ENCODE measurements at places on chromosomes 11 and 22. TPM values are rescaled to one million over a fixed set of nuclear protein-coding genes. Genes with fewer than 3 reads are reported as not detected.
A peak's percentile ranks its signal among the peaks of the same experiment; 100 is the strongest.

DNA sequence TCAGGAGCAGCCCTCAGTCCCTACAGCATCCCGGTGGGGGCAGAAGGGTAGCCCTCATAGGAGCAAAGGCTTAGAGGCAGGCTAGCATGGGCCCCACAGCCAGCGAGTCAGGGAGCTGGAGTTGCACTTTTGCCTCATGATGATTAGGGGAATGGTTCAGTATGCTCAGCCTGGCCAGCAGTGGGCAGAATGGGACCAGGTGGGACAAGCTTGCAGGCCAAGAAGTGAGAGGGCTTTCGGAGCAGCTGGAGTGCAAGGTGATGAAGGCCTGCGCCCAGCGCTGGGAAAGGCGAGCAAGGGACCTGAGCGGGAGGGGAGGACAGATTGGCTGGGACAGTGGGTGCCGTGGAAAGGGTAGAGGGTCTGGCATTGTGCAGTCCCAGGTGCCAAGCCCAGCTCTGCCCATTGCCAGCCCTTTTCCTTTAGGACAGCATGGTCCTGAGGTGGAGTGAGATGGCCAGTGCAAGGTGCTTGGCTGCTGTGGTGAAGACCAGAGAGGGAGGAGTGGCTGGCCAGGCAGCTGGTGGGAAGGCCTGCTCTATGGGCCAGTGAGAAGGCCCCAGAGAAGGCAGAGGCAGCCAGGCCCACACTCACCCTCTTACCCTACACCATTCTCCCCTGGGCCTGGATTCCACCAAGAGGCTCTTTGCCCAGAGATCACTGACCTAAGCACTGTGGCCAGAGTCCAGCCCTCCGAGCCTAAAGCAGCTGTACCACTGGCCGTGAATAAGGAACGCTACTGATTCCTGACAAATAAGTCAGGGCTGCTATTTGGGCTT, 47.9 kb upstream of the SUSD2 start:
- DNase-seq = no peak

DNA sequence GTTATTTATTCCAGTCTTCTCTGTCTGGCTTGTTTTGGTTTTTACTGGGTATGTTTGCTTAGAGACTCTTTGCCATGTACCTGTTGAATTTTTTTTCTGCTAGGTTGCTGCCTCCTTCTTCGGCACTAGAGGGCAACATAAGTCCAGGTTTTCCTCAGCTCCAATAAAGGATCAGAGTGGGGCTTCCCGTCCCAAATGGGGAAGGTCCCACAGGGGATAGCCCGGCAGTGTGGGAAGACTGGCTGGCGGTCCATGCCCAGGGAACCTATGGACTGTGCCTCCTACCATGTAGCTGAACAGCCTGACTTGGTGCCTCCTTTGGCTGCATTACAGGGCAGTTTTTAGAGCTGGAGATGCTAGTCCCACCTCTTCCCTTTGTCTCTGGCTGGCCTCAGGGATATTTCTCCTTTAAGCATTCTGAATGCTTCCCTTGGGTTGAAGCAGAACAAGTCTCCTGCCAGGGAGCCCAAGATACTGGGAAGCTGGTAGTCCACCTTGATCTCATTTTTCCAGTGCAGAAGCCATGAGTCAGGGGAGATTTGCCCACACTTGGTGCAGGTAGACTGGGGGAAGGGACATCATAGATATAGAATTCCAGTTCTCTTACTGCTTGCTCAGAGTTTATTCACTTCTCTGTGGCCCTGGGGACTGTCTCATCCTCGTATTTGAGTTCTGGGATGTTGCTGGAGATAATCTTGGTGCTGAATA, 60.2 kb downstream of the BRD1 start:
- DNase-seq = peak; percentile 48

DNA sequence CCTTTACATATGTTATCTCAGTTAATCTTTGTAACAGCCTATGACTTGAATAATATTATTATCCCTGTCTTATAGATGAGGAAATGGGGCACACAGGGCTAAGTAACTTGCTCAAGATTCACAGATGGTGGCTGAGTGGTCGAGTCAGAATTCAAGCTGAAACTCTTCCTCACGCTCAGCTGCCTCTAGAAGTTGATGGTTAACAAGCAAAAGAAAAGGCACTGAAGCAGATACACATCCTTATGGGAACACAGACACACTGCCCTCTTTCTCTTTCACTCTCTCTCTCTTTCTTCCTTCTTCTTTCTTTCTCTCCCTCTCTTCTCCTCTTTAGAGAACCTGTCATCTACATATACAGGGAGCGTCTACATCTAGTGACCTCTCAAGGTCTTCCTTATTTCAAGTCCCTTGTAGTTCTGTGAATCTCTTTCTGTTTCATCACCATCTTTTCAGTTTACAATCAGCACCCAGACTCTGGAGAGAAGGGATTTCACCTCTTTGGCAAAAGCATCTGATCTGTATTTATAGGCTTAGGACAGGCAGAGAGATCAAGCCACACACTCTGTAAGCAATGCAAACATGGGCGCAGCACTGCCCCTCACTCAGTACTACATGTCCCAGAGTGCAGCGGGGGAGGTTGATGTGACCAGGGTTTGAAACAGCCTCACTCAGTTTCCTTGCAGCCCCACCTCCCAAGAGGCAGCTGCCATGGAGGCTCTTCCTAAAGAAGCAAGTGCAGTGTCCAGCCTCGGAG, 75.7 kb downstream of the GRAMD1B start:
- no peak for DNase-seq

DNA sequence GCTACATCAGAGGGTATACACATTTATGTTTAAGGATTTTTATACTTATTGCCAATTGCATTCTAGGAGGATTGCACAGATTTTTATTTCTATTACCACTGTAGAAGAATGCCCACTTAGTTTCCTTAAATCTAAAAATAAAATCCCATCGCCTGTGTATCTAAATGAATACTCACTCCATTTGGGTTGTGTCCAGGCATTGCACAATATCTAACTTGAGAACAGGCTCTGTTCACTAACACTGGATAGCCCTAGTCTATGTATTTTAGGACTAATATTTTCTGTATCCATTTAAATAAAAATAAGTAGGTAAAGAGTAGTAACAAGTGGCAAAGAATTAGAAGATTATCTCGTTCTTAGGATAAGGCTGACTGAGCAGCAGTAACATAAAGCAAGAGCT, 4.1 kb downstream of the C11orf52 start:
- no peak for DNase-seq

DNA sequence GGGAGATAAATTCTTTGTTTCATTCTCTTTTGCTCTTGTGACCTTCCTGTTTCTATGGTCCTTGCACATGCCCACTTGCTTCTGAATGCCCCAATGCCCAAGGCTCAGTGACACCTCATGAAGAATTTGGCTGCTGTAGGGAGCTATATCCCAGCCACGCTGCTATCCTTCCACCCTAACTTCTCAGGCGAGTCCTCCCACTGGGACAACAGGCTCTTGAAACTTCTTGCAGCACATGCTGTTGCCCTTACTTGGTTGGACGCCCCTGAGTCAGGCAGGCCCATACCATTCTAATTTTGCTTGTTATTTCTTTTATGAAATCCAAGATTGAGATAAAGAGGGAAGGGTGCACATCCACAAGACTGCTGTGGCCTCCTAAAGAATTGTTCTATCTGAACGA, 57.6 kb upstream of the BLID start:
- DNase-seq = no peak

DNA sequence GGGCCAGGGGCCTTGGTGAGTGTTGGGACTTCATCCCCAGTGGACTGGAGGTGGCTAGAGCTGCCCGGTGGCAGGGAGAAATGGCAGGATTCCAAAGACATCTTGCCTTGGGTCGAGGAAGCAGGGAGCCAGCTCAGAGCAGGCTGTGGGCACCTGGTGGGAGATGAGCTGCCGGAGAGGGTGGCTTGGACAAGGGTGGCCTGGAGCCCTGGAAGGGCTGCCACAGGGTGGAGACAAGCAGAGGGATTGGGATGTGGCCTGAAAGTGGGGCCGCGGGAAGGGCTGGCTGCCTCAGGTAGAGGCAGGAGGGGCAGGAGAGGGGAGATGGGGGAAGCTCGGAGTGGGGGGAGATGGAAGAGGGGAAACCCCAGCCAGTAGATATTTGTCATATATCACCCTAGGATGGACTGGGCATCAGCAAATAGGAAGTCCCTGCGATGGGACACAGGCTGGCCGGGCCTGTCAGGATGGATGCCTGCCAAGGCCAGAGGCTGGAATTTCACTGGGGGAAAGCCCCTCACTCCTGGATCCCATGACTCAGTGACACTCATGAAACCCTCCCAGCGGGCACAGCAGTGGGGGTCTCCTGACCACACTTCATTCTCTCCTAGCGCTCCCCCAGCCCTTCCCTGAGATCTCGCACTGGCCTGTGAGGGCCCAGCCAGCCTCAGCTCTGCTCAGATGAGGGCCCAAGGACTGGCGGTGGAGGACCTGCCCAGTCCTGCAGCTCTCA, 72.0 kb upstream of the SHISAL1 start:
- DNase-seq = no peak

DNA sequence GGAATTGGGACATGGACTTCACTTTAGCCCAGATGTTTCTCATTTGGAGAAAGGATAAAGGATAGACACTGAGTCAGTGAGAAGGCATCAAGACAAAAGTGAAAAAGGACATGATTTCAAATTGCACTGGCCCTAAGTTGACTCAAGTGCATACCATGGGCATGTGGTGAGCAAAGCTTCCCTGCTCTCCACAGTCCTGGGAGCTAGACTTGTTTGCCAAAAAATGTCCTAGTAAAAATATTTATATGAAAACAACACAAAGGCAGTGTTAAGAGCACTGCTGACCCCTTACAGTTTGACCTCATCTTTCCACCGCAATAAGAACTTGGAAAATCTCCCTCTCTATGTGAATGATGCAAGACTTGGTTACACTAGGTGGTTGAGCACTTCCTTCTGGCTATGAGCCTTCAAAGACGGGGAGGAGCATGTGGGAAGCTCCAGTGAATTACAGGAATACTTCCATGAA, 46.5 kb upstream of the FIBIN start:
- no peak for DNase-seq

DNA sequence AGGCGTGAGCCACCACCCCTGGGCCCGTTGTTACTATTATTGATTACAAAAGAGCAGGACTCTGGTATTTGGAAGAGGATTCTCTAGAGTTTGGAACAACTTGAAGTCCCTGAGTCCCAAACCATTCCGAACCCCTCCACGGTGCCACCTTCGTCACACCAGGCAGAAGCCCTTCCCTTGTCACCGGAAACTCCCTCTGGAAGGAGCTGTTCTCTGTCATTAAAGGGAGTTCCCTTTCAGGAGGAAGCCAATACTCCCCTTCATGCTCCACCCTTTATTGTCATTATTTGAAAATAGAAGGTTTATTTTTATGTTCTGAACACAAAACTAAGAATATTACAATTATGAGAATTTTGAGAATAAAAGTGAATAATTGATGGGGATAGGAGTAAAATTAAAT, 5.1 kb upstream of the C11orf24 start:
- DNase-seq = peak; percentile 21

POU2AF3 gene
- 3.1 TPM for total RNA-seq

DNA sequence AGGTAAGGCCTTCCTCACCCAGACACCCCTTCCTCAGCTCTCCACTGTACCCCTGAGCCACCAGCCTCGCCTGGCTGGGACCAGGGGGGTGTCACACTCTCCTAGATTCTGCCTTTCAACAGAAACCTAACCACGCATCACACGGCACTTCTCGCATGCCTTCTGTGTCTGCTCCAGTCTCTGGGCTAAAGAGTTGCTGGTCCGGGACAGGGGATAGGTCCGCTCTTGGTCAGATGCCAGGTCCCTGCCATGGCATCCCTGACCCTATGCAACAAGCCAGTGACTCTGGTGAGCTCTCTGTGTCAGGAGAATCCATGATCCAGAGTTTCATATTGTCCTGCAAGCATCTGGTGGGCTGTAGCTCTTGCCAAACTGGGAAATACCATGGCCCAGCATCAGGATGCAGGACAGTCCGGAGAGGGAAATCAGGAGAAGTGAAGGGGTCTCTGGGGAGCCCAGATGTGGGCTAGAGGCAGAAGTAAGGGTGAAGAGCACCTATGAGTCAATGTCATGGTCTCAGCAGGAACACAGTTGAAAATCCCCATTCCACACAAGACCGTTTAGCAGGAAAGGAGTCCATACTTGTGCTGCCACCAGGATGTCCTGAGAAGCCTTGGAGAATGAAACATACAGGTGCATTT, 14.1 kb downstream of the IGLL5 start:
- no peak for DNase-seq

DNA sequence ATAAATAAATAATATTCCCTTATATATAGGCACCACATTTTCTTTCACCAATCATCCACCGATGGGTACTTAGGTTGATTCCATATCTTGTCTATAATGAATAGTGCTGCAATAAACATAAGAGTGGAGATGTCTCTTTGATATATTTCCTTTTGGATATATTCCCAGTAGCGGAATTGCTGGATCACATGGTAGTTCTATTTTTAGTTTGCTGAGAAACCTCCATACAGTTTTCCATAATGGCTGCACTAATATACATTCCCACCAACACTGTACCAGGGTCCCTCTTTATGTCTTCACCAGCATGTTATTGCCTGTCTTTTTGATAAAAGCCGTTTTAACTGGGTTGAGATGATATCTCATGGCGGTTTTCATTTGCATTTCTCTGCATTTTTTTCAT, 23.6 kb downstream of the PAMR1 start:
- DNase-seq = no peak
